ENCODE measurements at places on chromosomes 13 and 19.
A peak's percentile ranks its signal among the peaks of the same experiment; 100 is the strongest.

- peak; percentile 73 for DNase-seq
Measured at GRCh38 chr19:17755977-17756670, 4.8 kb downstream of the FCHO1 start.

- no peak for DNase-seq
Measured at GRCh38 chr19:434152-434960, 25.4 kb upstream of the C2CD4C start.

GRCh38 chr19:12943437-12944044 lies 2.1 kb upstream of the RAD23A start:
- no peak for DNase-seq

GRCh38 chr19:2207991-2208860 lies 27.9 kb downstream of the PLEKHJ1 start:
- no peak for DNase-seq

DNA sequence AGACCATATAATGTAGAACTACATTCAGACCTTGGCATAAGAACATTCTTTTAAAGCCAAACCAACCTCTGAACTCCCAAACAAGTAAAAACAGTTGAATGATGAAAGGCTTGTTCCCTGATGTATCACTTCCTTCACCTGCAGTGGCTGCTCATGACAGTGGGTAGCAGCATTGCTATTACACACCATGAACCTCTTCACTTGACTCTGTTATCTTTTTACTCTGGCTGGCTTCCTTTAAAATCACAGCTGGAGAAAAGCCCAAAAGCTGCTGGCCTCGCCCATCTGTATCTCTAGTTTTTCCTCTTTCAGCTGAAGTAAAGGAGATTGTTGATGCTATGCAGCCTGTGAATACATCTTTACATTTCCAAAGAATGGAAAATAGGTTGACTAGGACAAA lies 22.6 kb downstream of the THSD1 start:
- no peak for DNase-seq

DNA sequence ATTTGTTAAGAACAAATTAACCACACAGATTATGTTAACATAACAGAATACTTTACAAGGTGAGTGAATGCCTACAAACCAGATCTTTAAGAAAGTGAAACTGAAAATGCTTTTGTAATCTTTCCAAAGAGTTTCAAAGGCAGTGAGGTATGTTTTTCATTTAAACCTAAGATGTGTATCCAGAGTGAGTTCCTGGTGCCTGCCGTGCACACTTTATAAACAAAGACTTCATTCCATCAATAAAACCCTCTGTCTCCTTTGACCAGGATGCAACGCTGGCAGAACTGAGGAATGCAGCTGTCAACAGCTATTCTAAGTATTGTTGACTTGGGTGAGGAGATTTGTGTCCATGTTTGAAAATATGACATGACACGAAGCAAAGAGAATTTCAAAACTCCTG lies 344.6 kb downstream of the DNAJC15 start:
- DNase-seq, result no peak

GRCh38 chr19:46704379-46705076 lies 12.4 kb downstream of the PRKD2 start:
- peak; percentile 68 for DNase-seq

DNA sequence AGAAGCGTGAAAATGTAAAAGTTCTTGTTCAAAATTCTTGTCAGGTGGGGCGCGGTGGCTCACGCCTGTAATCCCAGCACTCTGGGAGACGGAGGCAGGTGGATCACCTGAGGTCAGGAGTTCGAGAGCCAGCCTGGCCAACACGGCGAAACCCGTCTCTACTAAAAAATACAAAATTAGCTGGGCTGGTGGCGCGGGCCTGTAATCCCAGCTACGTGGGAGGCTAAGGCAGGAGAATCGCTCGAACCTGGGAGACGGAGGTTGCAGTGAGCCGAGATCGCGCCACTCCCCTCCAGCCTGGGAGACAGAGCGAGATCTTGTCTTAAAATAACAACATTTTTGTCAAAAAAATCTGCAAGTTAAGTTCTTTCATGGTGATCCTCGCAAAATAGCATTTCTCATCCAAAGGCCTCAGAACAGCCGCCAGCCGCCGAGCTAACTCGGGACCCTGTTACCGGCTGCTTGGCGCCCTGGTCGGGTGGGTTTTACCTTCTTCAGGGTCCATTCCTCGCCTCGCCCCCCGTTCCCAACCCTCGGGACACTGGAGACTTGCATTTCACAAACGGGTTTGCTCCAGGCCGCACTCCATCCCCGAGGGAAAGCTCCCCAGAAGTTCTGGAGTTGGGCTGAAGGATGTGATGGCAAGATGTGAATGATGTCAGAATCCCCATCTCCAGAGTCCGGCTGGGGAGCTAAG lies 1.6 kb downstream of the LATS2 start:
- DNase-seq, result no peak

- DNase-seq, result no peak
Measured at GRCh38 chr19:46722421-46723022, 5.6 kb upstream of the PRKD2 start.

GRCh38 chr19:11373166-11373884 lies 1.1 kb upstream of the SWSAP1 start:
- DNase-seq, result no peak

- DNase-seq, result no peak
Measured at GRCh38 chr19:22619371-22619770, 14.8 kb upstream of the ZNF492 start.

DNA sequence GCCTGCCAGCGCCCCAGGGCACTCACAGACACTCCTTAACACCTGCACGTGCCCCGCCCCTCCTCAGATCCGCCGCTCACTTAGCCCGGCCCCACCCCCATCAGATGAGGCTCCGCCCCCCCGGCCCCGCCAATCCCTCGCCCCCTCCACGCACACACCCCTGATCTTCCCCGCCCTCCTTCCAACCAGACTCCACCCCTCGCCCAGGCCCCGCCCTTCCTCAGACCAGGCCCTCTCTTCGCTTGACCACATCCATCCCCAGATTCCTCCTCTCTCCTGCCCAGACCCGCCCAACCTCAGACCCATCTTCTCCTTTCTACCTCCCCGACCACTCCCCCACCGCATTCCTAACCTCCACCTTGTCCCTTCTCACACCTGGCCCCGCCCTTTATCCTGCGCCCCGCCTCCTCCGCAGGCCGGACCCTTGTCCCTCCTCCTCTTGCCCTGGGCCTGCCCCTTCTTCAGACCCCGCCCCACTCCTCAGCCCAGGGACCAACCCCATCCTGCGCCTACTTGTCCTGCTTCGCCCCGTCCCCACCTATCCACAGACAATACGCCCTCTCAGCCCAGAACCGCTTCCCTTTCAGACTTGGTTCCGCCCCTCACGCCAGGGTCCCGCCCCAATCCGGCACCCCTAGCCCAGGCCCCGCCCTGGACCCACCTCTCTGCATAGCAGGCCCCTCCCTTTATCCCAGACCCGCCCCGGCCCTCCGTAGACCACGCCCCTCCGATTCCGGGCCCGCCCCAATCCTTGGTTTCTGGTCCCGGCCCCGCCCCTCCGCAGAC lies 452 bp upstream of the KLHL26 start:
- DNase-seq, result peak; percentile 96

GRCh38 chr19:23762548-23762883 lies 3.8 kb upstream of the ZNF681 start:
- DNase-seq, result no peak

- no peak for DNase-seq
Measured at GRCh38 chr13:23660249-23660648, 90.0 kb downstream of the TNFRSF19 start.

- no peak for DNase-seq
Measured at GRCh38 chr13:83995930-83996329, 113.7 kb upstream of the SLITRK1 start.

DNA sequence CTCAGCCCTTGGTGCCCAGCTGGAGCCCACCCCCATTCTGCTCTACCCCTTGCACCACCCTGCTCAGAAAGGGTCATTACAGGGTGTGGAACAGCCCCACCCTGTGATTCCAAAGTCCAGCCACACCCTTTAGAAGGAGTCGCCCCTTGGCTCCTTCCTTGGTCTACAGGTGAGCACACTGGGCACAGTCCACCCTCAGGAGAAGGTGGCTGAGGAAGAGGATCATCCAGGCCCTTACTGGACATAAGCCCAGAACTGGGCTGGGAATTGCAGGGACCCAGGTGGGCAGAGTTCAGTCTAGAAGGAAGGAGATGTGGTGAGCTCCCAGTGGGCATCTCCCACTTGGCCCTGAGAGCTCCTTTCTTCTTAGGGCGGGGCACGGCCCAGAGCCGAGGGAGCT lies 8.6 kb downstream of the SLC46A3 start:
- DNase-seq, result no peak

DNA sequence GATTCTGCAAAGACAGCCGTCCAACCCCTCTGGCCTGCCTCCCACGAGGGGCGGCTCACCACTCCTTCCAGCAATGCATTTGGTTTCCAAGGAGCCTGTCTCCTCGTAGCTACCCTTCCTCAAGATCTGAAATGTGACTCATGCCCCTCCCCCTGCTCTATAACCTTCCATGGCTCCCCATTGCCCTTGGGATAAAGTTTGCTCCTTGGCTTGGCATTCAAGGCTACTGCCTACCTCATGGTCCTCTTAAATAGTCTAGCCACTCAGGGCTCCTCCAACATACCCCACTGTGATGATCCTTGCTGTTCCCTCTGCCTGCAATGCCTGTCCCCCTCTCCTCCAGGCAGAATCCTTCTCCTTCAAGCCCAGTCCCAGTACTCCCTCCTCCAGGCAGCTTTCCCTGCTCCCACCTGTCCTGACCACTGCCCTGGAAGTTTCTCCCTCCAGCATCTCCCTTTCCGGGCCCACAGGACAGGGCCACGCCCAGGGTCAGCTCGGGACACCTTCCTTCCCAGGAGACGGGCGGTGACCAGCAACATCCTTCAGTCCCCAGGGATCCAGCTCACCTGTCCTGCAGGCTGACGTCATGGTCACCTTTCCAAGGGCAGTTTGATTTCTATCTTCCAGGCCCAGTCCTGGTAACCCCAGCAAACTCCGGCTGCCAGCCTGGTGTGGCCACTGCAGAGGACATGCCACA lies 19.2 kb upstream of the SEMA6B start:
- no peak for DNase-seq

DNA sequence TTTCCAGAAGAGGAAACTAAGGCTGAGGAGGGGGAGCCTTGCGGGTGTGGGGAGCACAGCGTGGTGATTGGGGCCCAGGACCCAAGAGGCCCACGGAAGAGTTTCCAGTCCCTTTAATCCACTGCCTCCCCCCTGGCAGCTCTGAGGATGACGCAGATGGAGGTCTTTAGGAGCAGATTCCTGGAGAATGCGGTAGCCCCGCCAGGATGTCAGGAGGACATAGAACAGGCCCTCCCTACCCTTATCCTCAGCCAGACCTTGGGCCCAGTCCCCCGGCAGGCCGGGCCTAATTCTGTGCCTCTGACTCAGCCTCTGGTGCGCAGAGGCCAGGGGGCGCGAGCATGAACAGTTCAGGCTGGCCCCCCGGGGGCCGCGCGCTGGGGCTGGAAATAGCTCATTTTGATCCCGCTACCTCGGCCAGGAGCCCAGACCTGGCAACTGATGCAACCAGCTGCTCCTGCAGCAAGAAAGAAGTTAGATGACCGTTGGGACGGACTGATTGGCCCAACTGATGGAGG lies 461 bp upstream of the HSPB6 start:
- DNase-seq, result no peak

DNA sequence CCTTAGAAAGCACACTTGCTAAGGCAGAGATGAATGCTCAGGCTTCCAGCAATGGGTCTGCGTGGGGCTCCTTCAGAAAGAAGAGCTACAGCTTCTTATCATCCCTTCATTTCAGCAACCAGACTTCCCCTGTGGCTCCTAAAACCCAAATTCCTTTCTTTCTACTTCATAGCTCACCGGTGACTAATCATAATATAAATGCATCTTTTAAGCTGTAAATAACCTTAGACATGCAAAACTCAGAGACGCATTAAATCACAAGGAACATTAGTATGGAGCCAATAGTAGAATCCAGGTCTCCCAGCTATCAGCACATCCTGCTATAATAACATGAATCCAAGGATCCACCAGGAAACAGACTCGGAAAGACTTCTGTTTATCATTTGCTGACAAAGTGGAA lies 375.6 kb downstream of the COG6 start:
- no peak for DNase-seq

- DNase-seq, result no peak
Measured at GRCh38 chr13:63629591-63629990, 2213.9 kb upstream of the PCDH20 start.

- DNase-seq, result no peak
Measured at GRCh38 chr13:113596321-113597200, 12.0 kb downstream of the TFDP1 start.

- no peak for DNase-seq
Measured at GRCh38 chr19:28744014-28744413, 468.9 kb downstream of the UQCRFS1 start.

- DNase-seq, result no peak
Measured at GRCh38 chr19:41699231-41699967, 9.0 kb upstream of the CEACAM5 start.

- no peak for DNase-seq
Measured at GRCh38 chr13:111856571-111856970, 210.4 kb upstream of the SOX1 start.

DNA sequence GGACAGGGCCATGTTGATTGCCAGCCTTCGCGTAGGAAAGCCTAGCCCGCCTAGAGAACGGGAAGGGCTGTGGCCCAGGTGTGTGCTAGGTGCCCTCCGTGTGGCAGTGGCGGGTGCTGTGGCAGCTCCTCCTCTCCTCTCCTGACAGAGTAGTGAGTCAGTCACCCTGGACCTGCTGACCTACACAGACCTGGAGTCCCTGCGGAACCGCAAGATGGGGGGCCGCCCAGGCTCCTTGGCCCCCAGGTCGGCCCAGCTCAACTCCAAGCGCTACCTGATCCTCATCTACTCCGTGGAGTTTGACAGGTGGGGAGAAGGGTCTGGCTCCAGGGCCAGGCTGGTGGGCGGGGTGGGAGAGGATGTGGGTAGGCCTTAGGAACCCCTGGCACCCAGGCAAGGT lies 11.1 kb downstream of the CCDC61 start:
- DNase-seq, result no peak

DNA sequence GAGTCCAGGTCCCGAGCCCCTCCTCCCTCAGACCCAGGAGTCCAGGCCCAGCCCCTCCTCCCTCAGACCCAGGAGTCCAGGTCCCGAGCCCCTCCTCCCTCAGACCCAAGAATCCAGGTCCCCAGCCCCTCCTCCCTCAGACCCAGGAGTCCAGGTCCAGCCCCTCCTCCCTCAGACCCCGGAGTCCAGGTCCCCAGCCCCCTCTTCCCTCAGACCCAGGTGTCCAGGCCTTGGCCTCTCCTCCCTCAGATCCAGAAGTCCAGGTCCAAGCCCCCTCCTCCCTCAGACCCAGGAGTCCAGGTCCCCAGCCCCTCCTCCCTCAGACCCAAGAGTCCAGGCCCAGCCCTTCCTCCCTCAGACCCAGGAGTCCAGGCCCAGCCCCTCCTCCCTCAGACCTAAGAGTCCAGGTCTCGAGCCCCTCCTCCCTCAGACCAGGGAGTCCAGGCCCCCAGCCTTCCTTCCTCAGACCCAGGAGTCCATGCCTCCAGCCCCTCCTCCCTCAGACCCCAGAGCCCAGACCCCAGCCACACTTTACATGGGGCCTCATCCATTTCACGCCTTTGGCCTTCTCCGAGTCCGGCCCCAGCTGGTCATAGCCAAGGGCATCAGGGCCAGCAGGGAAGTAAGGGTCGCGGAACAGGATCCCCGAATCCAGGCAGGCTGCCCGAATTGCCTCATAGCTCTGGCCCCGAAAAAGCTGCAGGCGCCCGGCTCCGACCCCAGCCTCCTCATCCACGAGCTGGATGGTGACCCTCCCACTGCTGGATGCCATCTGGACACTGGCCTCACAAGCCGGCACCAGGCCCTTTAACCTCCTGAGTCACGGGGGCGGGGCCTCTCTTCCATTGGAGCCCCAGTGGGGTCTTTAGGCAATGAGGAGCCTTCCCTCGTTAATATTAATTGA lies 628 bp downstream of the CAPN12 start:
- DNase-seq, result no peak

GRCh38 chr13:66492479-66492878 lies 737.7 kb downstream of the PCDH9 start:
- no peak for DNase-seq

Measured in stimulated activated naive B cell treated with anti-CD40 and anti-IgM and Interleukin-4, amounts not matched to agents 10 μg/mL and 1 μg/mL and 100 μg/mL, for 72 hours (primary cell).